ENCODE measurements at places on chromosomes 5 and 9. TPM values are rescaled to one million over a fixed set of nuclear protein-coding genes. Genes with fewer than 3 reads are reported as not detected.
A peak's percentile ranks its signal among the peaks of the same experiment; 100 is the strongest.

DNA sequence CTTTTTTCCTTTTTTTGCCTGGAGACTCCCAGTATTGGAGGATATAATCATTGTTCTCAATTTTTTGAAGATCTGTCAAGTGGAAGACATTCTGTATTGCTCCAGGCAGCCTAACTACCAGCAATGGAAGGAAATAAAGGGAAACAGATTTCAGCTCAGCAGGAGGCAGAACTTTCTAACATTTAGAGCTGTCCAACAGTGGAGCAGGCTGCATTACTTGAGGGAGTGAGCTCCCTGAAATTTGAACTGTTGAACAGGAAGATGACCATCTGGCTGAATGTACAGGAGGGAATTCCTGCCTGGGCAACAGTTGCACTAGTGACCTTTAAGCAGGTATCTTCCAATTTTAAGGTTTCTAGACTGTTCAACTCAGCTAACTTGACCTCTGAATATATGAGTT is 1.1 kb upstream of the GAPVD1 start:
- no peaks in the 10 kb centered on the region for H3K27me3 ChIP-seq
- H3K36me3 ChIP-seq: no peaks in the 10 kb centered on the region
- peaks cover 25% of the 10 kb centered on the region for H3K4me1 ChIP-seq
- peak overlapping the region; percentile 99 for H3K4me3 ChIP-seq

- no peak overlapping the region for H3K4me3 ChIP-seq
- DNase-seq: no peak
- H3K27me3 ChIP-seq: no peaks in the 10 kb centered on the region
- peaks cover 16% of the 10 kb centered on the region for H3K36me3 ChIP-seq
- peaks cover 8% of the 10 kb centered on the region for H3K4me1 ChIP-seq
- no peak overlapping the region for H3K27ac ChIP-seq
These were observed 16.0 kb downstream of the ABITRAM start for GRCh38 chr9:108950168-108950567.

DNA sequence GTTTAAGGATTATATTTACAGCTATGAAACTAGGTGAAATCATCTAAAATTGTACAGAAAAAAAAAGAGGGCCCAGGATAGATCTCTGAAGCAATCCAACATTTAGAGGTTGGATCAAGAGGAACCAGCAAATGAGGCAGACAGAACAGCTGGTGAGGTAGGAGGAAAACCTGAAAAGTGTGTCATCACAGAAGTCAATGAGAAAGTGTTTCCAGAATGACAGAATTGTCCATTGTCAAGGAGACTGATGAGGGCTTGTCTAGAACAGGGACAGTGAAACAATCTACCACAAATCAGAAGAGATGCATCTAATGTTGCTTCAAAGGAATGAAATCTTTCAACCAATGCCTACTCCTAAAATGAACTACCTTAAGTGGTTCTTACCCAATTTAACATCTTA is 6.6 kb downstream of the C5orf63 start:
- no peak overlapping the region for H3K4me3 ChIP-seq
- peaks cover 31% of the 10 kb centered on the region for H3K36me3 ChIP-seq
- no peaks in the 10 kb centered on the region for H3K27me3 ChIP-seq
- DNase-seq: no peak
- H3K27ac ChIP-seq: no peak overlapping the region
- H3K4me1 ChIP-seq: no peaks in the 10 kb centered on the region

DNA sequence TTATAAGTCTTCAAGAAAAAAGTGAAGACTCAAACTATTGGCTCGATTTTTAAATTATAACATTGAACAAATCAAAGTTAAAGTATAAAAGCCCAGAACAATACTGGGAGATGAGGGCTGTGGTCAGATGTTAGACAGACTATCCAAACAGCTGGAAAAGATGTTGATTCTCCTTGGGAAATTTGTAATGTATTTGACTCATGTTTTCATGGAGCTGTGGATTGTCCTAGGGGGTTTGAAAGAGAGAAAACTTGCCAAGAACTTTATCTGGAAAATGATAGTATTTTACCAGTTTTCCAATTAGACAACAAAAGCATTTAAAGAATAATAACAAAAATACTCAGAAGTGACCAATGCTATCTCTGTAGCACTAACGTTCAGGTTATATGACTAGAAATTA is 339.2 kb downstream of the ARL15 start:
- H3K36me3 ChIP-seq: no peaks in the 10 kb centered on the region
- H3K4me3 ChIP-seq: no peak overlapping the region
- no peaks in the 10 kb centered on the region for H3K27me3 ChIP-seq
- H3K4me1 ChIP-seq: no peaks in the 10 kb centered on the region

DNA sequence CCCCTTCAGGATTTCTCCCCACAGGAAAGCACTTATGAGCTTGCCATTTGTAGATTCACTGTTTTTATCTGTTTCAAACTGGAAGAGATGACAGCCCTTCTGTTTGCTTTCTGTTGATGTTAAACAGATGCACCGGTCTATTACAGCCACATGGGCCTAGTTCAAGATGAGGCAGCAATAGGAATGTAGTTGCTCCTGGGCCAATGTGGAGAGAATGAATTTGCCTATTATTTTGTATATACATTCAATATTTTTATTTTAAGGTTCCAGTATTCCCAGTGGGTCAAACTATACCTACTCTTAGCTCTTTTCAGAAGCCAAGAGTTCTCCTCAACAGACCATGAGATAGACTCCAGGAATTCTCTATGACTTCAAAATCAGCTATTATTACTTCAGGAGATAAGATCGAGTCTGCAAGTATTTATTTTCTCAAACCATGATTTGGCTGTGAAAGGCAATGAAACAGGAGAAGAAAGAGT is 461.6 kb downstream of the RASEF start:
- no peaks in the 10 kb centered on the region for H3K36me3 ChIP-seq
- DNase-seq: no peak
- H3K4me3 ChIP-seq: no peak overlapping the region
- no peak overlapping the region for H3K27ac ChIP-seq
- H3K4me1 ChIP-seq: peaks cover 3% of the 10 kb centered on the region
- no peaks in the 10 kb centered on the region for H3K27me3 ChIP-seq

GRCh38 chr5:1831257-1831656 is 30.1 kb downstream of the NDUFS6 start:
- H3K27me3 ChIP-seq: no peaks in the 10 kb centered on the region
- H3K4me3 ChIP-seq: no peak overlapping the region
- DNase-seq: no peak
- no peaks in the 10 kb centered on the region for H3K4me1 ChIP-seq
- no peak overlapping the region for H3K27ac ChIP-seq
- H3K36me3 ChIP-seq: peaks cover 25% of the 10 kb centered on the region

DNA sequence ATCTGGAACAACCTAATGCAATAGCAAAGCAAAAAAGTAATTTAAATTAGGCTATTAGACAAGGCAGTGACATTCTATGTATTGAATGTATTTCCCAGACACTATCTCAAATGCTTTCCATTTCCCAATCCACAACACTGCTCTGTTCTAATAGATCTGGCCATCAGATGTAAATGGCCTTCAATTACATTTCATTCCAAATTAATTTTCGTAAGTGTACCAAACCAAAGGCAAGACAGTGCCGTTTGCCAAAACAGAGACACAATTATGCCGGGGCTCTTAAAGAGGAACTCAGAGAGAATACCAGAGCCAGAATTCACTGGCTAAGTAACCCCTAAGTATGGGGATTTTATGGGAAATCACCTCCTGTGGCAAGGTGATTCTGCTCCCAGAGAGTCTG is 63.1 kb downstream of the GNAQ start:
- DNase-seq: no peak
- H3K4me3 ChIP-seq: no peak overlapping the region
- no peak overlapping the region for H3K27ac ChIP-seq
- H3K4me1 ChIP-seq: no peaks in the 10 kb centered on the region
- no peaks in the 10 kb centered on the region for H3K27me3 ChIP-seq
- no peaks in the 10 kb centered on the region for H3K36me3 ChIP-seq

Gene TMC1
- not detected for total RNA-seq

DNA sequence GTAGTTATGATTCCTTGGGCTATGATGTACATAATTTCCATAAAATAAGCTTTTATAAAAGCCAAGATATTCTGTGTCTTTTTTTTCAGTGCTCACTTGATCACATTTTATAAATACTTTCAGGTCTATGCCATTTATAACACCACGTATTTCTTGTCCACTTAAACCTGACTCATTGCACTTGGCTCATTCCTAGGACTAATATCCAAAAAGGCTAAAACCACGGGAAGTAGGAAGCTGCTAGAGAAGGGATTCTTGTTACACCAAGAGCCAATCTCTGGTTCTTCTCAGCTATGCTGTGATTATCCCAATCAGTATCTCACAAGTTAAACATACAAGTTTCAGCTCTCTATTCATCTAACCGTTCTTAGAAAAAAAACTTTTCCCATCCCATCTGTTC is 80.4 kb upstream of the CDH6 start:
- H3K36me3 ChIP-seq: no peaks in the 10 kb centered on the region
- H3K4me1 ChIP-seq: no peaks in the 10 kb centered on the region
- no peaks in the 10 kb centered on the region for H3K27me3 ChIP-seq
- DNase-seq: no peak
- H3K27ac ChIP-seq: no peak overlapping the region

DNA sequence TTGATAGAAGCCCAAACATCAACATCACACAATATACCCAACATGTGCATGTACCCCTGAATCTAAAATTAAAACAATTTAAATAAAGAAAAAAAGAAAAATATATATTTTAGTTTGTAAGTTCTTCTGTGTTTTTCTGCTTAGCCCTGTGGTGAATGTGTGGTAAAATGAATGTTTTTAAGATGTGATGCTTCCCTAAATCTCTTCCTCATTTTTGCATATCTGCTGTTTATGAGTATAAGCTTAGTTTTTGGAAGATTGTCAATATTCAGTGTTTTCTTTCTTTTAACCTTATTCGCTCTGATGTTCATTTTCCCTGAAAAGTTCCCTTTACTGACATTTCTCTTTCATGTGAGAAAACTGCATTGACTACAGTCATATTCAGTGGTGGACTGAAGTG is 44.4 kb upstream of the DAB2 start:
- H3K36me3 ChIP-seq: no peaks in the 10 kb centered on the region
- H3K4me1 ChIP-seq: no peaks in the 10 kb centered on the region
- H3K27me3 ChIP-seq: no peaks in the 10 kb centered on the region
- H3K27ac ChIP-seq: no peak overlapping the region
- no peak overlapping the region for H3K4me3 ChIP-seq

- H3K27me3 ChIP-seq: no peaks in the 10 kb centered on the region
- peaks cover 44% of the 10 kb centered on the region for H3K4me1 ChIP-seq
- H3K27ac ChIP-seq: peak overlapping the region; percentile 84
- H3K4me3 ChIP-seq: peak overlapping the region; percentile 91
- no peak for DNase-seq
- H3K36me3 ChIP-seq: peaks cover 6% of the 10 kb centered on the region
These were observed 2.8 kb downstream of the ATP6V1G1 start for GRCh38 chr9:114590328-114590727.

Gene LMNB1
- 1.7 TPM for total RNA-seq

DNA sequence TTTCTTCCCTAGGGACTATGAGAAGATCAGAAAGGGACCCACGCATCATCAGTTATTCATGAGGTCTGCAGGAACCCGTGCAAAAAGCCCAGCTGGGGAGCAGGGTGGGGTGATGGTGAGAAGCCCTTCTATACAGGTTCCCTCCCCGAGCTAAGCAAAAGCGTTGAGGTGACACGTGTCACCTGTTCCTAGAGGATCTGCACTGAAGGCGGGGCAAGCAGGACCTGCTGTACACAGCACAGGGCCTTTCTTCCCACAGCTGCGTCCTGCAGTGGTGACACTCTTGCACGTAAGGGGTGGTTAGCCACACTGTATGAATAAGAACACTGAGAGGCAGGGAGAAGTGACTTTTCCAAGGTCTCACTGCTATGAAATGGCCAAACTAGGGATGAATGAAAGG is 37.2 kb upstream of the SH3PXD2B start:
- H3K36me3 ChIP-seq: no peaks in the 10 kb centered on the region
- H3K4me3 ChIP-seq: no peak overlapping the region
- H3K4me1 ChIP-seq: no peaks in the 10 kb centered on the region
- no peak for DNase-seq
- H3K27me3 ChIP-seq: peaks cover 6% of the 10 kb centered on the region
- H3K27ac ChIP-seq: no peak overlapping the region

Gene CCNI2
- not detected for total RNA-seq

DNA sequence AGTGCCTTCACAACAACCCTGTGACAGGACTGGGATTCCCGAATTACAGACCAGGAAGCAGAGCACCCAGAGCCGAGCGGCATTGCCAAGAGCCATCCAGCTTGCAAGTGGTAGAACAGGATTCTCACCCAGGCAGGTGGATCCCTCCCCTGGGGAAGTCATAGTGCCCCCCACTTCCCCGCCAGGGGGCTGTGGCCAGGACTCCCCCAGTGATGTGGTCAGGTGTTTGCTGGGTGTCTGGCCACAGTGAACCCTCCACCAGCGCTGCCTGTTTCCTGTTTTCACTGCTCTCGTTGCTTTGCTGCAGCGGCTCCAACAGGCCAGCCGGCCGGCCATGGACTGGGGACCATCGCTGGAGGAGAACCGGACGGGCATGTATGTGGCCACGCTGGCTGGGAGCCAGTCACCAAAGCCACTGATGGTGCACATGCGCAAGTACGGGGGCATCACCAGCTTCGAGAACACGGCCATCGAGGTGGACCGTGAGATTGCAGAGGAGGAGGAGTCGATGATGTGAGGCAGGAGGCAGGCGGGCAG is 19.3 kb downstream of the SLC6A7 start:
- no peak overlapping the region for H3K4me3 ChIP-seq
- H3K36me3 ChIP-seq: no peaks in the 10 kb centered on the region

DNA sequence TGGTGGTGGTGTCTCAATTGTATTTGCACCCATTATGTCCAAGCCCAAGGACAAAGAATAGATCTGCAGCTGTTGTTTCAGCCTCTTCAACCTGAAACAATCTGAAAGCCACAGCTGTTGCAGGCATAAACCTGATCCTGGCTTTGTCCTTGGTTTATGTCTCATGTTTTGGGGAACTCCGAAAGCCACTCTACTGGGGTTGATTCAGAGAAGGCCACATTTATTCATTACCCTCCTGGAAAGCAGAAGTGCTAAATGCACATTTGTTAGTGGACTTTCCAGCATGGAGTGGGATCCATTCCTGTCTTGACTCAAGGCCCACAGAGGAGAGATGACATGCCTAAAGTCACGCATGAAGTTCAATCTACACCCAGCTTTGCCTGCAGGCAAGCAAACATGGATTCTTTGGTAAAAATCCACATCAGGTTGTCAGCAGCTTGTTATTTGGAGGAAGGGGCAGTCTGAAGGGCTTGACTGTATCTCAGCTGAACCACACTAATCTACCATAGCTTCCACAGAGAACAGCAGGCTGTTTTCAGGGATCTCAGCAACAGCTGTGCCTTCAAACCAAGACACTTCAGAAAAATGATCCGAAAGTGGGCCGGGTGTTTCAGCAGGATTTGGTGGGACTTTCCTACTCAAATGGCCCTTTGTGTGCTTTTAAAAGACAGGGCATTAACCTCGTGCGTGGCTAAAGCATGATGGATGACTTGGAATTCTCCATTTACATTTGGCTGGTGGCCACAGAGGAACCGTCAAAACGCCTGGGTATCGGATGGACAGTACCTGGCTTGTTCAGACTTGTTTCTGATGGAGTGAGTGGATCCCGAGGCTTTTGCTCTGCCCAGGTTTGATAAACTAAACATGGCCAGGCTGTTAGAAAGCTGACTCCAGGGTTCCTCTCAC is 36.2 kb upstream of the ADAM19 start:
- H3K36me3 ChIP-seq: no peaks in the 10 kb centered on the region
- peaks cover 7% of the 10 kb centered on the region for H3K4me1 ChIP-seq
- no peaks in the 10 kb centered on the region for H3K27me3 ChIP-seq
- no peak overlapping the region for H3K4me3 ChIP-seq

All from psoas muscle (tissue), 8 donors.